Activated T-helper 2 cell treated with anti-CD3 and anti-CD28 coated beads, Interferon-gamma antibody, Interleukin-2, Interleukin-4, amounts not matched to agents 10 μg/mL and 5 μg/mL and 100 μg/mL, durations not matched to agents 14 hours and 24 hours and 36 hours (primary cell): ENCODE measurements at places on chromosomes 5 and 9. TPM values are rescaled to one million over a fixed set of nuclear protein-coding genes. Genes with fewer than 3 reads are reported as not detected.

BARHL1 gene
- not detected in 2 replicates for total RNA-seq

GRIA1 gene
- not detected in 2 replicates for total RNA-seq

ADAMTS16 gene
- total RNA-seq = not detected in 2 replicates

SLC45A2 gene
- not detected in 2 replicates for total RNA-seq

PIK3R1 gene
- total RNA-seq = 58.8 and 60.0 TPM in 2 replicates

- H3K27ac ChIP-seq = no peak overlapping the region
- H3K36me3 ChIP-seq = no peaks in the 10 kb centered on the region
- no peaks in the 10 kb centered on the region for H3K27me3 ChIP-seq
- H3K4me3 ChIP-seq = no peak overlapping the region
These were observed 70.3 kb downstream of the ZSWIM6 start for GRCh38 chr5:61402244-61402823.

DNA sequence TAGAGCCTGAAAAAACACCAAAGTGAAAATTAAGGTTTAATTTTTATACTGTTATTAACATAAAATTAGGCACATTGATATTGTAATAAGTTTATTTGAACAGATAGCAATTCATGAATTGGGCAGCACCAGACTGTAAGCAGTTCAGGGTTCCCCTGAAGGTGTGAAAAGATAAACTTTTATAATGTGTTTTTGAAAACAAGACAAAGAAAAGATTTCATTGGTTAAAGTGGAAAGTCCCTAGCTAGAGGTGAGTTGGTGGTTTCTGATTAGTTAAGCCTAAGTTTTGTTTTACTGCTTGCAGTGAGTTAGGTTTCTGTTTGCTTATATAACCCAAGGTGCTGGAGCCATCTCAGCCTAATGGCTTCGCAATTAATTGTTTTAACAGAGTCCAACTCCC lies 96.5 kb upstream of the RPS23 start:
- H3K27me3 ChIP-seq = no peaks in the 10 kb centered on the region
- no peak for DNase-seq
- no peak overlapping the region for H3K4me3 ChIP-seq
- peaks cover 6% of the 10 kb centered on the region for H3K36me3 ChIP-seq

- peaks cover 1% of the 10 kb centered on the region for H3K27me3 ChIP-seq
- no peak for DNase-seq
- H3K27ac ChIP-seq = no peak overlapping the region
- no peaks in the 10 kb centered on the region for H3K36me3 ChIP-seq
- no peaks in the 10 kb centered on the region for H3K4me1 ChIP-seq
These were observed 669 bp upstream of the AMBP start for GRCh38 chr9:114078781-114079156.

DNA sequence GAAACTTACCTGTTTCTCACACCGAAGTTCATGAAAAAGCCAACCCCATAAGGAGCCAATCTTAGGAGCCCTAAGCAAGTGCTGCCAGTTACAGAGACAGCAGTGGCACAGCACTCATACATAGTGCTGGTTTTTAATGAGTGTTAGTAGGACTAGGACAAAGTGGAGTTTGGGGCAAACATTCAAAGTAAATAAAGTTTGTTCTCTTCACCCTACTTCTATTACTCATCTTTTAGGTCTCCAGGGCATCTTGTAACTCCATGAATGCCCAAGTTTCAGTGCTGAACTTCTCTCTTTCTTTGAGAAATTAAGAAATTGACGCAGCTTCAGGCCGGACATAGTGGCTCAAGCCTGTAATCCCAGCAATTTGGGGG lies 584.7 kb downstream of the EBF1 start:
- H3K27ac ChIP-seq = no peak overlapping the region
- no peak overlapping the region for H3K4me3 ChIP-seq
- H3K4me1 ChIP-seq = peaks cover 18% of the 10 kb centered on the region

GRCh38 chr9:105114964-105115728 lies 129.3 kb upstream of the SLC44A1 start:
- H3K4me3 ChIP-seq = no peak overlapping the region
- peaks cover 2% of the 10 kb centered on the region for H3K27me3 ChIP-seq
- H3K36me3 ChIP-seq = no peaks in the 10 kb centered on the region
- H3K4me1 ChIP-seq = peaks cover 10% of the 10 kb centered on the region

DNA sequence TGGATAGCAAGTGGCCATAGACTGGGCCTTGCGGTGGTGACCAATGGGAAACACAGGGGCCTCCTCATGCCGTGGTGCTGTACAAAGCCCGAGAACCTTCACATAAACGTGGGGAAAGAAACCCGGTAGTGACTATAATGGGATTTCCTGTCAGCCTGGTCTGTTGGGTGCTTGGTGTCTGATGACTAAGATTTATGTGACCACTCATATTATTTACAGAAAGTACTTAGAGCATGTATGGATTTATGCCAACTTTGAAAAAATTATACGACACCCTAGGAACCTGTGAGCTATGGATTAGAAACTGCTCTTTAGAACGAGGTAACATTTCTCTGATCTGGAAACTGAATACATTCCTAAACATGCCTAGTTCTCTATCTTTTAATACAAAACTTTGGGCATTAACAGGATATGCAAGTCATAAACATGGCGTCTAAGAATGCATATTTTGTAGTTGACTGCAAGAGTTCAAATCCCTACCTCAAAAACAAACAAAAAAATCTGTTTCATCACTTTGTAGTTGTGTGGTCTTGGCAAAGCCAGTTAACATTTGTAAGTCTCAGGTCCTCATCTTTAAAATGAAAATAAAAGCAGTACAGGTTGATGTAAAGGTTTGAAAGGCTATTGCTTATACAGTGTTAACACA lies 85.4 kb downstream of the TMEM167A start:
- no peaks in the 10 kb centered on the region for H3K4me1 ChIP-seq
- H3K27ac ChIP-seq = no peak overlapping the region
- no peaks in the 10 kb centered on the region for H3K36me3 ChIP-seq
- no peak for DNase-seq

- H3K4me1 ChIP-seq = no peaks in the 10 kb centered on the region
- no peaks in the 10 kb centered on the region for H3K27me3 ChIP-seq
These were observed 893.5 kb upstream of the NUDT12 start for GRCh38 chr5:104456122-104456521.

DNA sequence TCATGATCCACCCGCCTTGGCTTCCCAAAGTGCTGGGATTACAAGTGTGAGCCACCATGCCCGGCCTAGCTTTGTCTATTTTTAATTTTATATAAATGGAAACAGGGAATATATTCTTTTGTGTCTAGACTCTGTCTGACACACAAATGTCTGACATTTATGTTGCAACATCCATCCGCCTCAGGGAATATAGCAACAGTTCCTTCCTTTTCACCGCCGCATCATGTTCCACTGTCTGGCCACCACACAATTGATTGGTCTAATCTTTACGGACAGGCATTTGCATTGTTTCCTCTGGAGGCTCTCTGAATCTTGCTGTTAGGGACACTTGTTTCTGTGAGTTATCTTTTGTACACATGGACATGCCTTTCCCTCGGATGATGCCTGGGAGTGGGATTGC lies 20.1 kb upstream of the TBC1D9B start:
- no peak for DNase-seq
- H3K36me3 ChIP-seq = no peaks in the 10 kb centered on the region
- no peak overlapping the region for H3K27ac ChIP-seq
- H3K4me1 ChIP-seq = no peaks in the 10 kb centered on the region
